ENCODE measurements at places on chromosomes 5 and 9.

DNA sequence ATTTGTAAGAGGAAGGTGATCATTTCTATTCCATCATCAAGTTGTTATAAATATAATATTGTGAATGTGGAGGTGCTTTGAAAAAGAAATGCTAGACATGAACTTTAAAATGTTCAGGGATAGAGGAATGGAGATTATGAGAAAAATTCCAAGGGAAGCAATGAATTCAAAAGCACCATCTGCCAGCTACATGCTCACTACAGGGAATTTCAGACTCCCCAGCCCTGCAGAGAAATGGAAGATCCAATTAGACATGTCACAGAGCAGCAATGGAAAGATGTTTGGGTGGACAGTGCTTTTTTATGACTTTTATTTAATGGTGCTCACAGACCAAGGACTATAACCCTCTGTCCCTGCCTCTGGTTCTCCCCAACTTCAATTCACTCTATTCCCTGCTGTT, 209.7 kb downstream of the ESM1 start:
- no peaks in the 10 kb centered on the region for H3K36me3 ChIP-seq
- no peak overlapping the region for H3K4me3 ChIP-seq
- no peak overlapping the region for H3K27ac ChIP-seq
- H3K27me3 ChIP-seq: peaks cover 3% of the 10 kb centered on the region
- peaks cover 21% of the 10 kb centered on the region for H3K4me1 ChIP-seq
- DNase-seq: no peak

- no peaks in the 10 kb centered on the region for H3K4me1 ChIP-seq
- no peaks in the 10 kb centered on the region for H3K36me3 ChIP-seq
- no peak overlapping the region for H3K27ac ChIP-seq
- no peak overlapping the region for H3K4me3 ChIP-seq
Observed at GRCh38 chr9:109699019-109699418, 81.0 kb upstream of the PALM2AKAP2 start.

DNA sequence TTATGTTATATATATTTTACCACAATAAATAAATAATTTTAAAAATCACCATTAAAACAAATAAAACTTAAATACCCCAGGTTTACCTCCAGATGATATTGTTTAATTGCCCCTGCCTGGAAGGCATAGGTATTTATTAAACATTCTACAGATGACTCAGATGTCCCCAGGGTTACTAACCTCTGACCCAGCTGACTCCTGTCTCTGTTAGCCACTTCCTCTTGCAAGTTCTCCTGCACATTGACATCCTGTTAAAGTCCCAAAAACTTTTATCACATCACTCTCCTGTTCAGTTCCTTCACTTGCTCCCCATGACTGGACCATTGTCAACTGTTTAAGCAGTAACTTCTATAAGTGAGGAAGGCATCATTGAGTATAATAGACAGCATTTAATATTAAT, 37.0 kb upstream of the RAB3C start:
- no peak overlapping the region for H3K27ac ChIP-seq
- H3K27me3 ChIP-seq: no peaks in the 10 kb centered on the region
- no peaks in the 10 kb centered on the region for H3K36me3 ChIP-seq
- H3K4me3 ChIP-seq: no peak overlapping the region

DNA sequence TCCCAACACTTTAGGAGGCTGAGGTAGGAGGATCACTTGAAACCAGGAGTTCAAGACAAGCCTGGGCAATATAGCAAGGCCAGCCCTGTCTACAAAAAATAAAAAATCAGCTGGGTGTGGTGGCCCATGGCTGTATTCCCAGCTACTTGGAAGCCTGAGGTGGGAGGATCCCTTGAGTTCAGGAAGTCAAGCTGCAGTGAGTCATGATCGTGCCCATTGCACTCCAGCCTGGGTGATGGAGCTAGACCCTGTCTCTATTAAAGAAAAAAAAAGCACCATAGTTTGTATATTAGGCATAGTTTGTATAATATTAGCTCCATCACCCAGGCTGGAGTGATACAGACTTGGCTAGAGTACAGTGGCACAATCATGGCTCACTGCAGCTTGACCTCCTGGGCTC, 9.6 kb upstream of the NME5 start:
- no peak overlapping the region for H3K4me3 ChIP-seq
- DNase-seq: peak; percentile 49
- no peaks in the 10 kb centered on the region for H3K27me3 ChIP-seq
- H3K36me3 ChIP-seq: no peaks in the 10 kb centered on the region
- H3K27ac ChIP-seq: no peak overlapping the region
- H3K4me1 ChIP-seq: peaks cover 11% of the 10 kb centered on the region

DNA sequence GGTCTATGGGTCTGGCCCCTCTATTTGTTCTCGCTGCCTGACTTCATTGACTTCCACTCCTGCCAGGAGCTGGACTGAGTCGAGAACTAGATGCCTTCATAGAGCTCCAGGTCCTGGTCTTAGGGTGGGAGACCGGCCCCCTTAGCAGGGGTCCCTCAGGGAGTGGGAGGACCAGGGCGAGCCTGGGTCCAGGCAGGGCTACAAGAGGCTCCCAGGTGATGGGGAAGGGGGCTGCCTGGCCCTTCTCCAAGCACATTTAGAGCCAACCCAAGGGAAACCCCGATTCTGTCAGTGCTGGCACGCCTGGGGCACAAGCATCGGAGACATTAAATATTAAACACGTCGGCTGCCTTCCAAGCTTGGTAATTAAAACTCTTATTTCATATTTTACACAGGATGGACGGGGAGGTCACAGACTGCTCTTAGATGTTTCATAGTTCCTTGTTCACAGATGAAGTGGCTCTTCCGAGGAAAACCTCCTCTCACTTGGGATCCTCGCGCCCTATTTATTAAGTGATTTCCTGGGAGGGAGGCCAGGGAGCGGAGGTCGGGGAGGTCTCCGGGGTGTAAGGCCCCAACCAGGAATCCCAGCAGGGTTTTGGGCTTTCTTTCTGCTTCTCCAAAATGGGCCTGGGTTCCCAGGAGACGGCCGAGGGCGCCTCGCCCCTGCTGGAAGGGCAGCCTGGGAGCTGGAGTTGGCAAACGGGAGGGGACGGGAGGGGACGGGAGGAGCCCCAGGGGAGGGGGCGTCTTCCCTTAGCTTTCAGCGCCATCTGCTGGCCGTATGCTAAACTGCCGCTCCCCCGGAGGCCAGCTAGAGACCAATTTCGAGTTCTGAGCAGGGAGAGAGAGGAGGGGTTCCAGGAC, 23.4 kb upstream of the ZBTB43 start:
- H3K27ac ChIP-seq: no peak overlapping the region
- peaks cover 4% of the 10 kb centered on the region for H3K4me1 ChIP-seq
- peaks cover 32% of the 10 kb centered on the region for H3K27me3 ChIP-seq
- no peaks in the 10 kb centered on the region for H3K36me3 ChIP-seq
- DNase-seq: peak; percentile 48

DNA sequence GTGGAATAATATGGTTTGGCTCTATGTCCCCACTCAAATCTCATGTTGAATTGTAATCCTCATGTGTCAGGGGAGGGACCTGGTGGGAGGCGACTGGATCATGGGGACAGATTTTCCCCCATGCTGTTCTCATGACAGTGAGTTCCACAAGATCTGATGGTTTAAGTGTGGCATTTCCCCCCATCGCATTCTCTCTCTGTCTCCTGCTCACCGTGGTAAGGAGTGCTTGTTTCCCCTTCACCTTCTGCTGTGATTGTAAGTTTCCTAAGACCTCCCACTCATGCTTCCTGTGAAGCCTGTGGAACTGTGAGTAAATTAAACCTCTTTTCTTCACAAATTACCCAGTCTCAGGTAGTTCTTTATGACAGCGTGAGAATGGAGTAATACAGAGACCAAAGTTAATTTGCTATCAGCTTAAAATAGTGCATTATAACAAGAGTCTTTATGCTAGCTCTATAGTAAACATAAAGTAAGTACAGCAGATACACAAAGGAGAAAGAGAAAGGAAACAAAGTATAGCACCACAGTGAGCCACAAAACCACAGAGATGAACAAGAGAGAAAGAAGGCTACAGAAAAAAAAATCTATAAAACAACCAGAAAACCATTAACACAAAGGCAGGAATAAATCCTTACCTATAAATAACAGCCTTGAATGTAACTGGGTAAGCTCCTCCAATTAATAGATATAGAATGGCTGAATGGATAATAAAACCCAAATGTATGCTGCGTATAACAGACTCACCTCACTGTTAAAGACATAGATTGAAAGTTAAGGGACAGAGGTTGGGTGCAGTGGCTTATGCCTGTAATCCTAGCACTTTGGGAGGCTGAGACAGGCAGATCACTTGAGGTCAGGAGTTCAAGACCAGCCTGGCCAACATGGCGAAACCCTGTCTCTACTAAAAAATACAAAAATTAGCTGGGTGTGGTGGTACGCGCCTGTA, 39.7 kb downstream of the RAPGEF6 start:
- no peak overlapping the region for H3K4me3 ChIP-seq
- no peaks in the 10 kb centered on the region for H3K27me3 ChIP-seq
- H3K4me1 ChIP-seq: peaks cover 15% of the 10 kb centered on the region
- no peak overlapping the region for H3K27ac ChIP-seq
- H3K36me3 ChIP-seq: peaks cover 28% of the 10 kb centered on the region
- no peak for DNase-seq

Data from HFFc6 (cell line).